ENCODE measurements at places on chromosomes 2 and 18.

DNA sequence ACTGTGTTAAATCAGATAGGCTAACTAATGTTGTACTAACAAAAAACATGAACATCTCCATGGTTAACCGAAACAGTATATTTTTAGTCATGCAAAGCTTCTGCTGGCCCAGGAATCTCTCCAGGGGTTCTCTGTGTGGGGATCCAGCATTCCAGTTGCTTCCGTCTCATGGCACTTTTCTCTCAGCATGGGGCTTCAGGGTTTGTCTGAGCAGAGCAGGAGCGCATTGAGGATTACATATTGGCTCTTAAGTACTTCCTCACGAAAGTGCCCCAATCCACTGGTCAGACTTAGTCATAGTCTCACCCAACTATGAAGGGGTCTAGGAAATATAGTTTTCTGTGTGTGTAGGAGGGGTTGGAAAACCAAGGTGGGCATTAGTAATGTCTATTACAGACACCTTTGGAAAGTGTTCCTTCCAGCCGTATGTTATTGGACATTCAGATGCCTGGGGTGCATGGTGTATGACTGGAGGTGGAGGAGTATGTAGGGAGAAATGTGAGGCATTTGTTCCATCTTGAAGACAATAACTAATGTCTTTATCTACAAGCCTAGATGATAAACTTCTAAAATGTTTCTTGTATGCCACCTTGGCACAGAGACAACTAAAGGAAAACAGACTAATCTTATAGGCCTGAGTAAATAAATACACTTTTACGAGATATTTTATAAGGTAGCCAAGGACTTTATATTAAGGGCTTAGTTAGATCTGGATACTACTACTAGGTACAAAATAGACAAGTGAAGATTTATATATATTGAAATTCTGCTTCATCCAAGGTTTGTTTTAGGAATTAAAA lies 123.8 kb upstream of the ZEB2 start:
- no peak for DNase-seq

- no peak for DNase-seq
Observed at GRCh38 chr2:29397039-29397438, 281.8 kb downstream of the CLIP4 start.

DNA sequence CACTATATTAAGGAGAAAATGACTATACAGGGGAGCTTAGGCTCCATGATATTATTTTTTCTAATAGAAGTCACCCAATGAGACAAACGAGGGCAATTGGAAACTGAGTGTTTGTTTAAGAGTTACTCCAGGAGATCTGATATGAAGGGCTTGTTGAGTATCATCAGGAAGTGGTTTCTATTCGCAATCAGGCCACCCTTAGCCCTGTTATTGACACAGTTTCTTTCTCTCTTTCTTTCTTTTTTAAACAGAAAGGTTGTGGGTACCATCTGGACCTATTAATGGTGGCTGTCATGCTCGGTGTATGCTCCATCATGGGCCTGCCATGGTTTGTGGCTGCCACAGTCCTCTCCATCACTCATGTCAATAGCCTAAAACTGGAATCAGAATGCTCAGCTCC lies 117.3 kb downstream of the DPP4 start:
- DNase-seq = no peak

DNA sequence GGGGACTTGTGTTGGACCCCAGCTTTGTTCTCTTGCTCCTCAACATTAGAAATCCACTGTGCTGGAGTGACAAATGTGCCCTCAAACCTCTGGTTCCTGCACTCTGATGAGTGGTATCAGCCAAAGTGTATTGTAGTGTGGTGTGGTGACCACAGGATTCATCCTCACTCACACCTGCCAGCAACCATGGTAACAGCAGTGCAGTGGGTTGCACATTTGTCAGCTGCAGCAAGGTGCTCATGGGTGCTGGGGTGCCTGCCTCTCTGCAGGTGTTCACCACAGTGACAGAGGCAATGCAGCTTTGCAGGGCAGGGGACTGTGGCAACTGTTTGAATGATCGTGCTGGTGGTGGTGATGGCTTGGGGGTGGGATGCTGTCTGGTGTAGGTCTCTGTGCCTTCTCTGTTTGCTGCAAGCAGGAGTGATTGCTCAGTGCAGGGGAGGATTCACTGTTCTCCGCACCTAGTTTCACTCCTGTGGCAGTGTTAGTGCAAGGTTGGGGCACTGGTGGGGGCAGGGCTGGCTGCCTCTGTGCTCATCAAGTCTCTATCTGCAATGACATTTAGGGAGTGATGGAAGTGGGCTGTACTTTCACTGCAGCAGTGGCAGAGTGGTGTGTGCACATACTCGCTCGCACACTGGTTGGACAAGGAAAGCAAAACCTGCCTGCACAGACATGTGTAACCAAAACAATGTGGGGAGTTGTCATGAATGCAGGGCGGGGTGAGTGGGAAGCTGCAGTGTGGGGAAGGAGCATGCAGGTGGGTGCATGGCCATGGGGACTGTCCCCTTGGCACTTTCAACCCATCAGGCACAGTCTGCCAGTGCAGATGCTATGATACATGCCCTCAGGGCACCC lies 301.1 kb downstream of the PIK3C3 start:
- no peak for DNase-seq

- no peak for DNase-seq
Observed at GRCh38 chr18:13464432-13465123, 246.0 kb downstream of the LDLRAD4 start.

DNA sequence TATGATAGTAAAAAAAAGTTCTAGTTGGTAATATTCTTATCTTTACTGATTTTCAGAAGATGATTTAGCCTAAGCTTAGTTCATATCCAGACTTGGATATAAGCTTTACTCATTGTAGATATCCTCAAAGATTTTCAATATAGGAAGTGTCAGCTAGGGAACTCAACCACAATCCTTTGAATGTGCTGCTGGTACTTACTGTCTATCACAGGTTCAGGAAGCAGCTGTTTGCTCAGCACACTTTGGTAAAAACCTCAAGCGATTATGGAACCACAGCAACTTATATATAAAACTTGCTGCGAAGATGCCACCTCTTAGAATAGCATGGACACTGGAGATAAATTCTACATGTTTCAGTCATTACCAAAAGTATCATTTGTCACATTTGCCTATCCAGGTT lies 60.1 kb upstream of the TNFRSF11A start:
- no peak for DNase-seq

DNA sequence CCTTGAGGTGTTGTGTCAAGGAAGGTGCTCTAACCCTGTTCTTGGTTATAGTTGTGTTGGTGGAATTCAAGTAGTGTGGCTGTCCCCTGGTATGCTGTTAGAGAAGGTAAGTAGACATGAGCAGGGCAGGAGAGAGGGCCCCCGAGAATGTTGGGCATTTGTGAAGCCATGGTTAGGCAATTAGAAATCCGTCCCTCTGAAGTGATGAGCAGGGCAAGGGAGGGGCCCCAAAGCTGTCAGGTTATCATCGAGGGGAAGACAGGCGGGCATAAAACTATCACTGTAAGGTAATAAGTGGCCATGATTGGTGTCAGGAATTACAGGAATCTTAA lies 5.2 kb downstream of the XRCC5 start:
- DNase-seq = no peak

GRCh38 chr2:226909126-226909525 lies 73.3 kb downstream of the RHBDD1 start:
- no peak for DNase-seq

DNA sequence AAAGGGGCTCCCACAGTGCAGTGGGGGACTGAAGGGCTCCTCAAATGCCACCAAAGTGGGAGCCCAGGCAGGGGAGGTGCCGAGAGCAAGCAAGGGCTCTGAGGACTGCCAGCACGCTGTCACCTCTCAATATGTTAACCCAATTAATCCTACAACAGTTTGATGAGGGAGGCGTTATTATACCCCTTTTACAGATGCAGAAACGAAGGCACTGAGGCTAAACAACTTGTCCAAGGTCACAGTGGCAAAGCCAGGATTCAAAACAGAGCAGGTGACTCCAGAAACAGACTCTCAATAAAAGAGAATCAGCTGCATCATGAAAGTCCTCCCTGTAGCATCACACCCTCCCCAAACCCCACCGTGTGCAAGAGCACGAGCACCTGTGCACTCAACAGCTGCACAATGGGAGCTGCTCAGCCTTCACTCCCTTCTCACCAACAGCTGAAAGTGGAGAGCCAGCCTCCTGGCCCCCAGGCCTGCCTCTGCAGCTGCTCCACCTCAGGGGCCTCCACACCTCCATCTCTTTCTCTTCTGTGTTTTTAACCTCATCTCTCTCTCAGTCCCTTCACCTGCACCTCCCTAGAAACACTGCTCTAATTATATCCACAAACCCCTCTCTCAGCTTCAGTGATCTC lies 8.1 kb downstream of the NPC1 start:
- DNase-seq = no peak

Measured in stromal cell of bone marrow (primary cell).